ENCODE measurements at places on chromosomes 4 and X. TPM values are rescaled to one million over a fixed set of nuclear protein-coding genes. Genes with fewer than 3 reads are reported as not detected.

The ING2 gene
- total RNA-seq, result 8.4 TPM

The SOD3 gene
- not detected for total RNA-seq

The GPR34 gene
- total RNA-seq, result not detected

The VCX3B gene
- total RNA-seq, result not detected

The FAM241A gene
- 9.1 TPM for total RNA-seq

The TRAM1L1 gene
- total RNA-seq, result 0.88 TPM

The USP17L5 gene
- not detected for total RNA-seq

The RASSF6 gene
- total RNA-seq, result not detected

The KLF8 gene
- 1.0 TPM for total RNA-seq

The PPP1R2C gene
- total RNA-seq, result not detected

The BEND2 gene
- total RNA-seq, result not detected

The AFP gene
- total RNA-seq, result not detected

The ADH1C gene
- total RNA-seq, result not detected

The SPANXN3 gene
- not detected for total RNA-seq

The TMPRSS11D gene
- total RNA-seq, result not detected

GRCh38 chr4:56650262-56651055, 30.6 kb downstream of the HOPX start:
- DNase-seq, result no peak

GRCh38 chr4:118417325-118417724, 64.5 kb upstream of the PRSS12 start:
- no peak for DNase-seq

- DNase-seq, result no peak
Observed at GRCh38 chrX:9605484-9605883, 140.6 kb downstream of the TBL1X start.

DNA sequence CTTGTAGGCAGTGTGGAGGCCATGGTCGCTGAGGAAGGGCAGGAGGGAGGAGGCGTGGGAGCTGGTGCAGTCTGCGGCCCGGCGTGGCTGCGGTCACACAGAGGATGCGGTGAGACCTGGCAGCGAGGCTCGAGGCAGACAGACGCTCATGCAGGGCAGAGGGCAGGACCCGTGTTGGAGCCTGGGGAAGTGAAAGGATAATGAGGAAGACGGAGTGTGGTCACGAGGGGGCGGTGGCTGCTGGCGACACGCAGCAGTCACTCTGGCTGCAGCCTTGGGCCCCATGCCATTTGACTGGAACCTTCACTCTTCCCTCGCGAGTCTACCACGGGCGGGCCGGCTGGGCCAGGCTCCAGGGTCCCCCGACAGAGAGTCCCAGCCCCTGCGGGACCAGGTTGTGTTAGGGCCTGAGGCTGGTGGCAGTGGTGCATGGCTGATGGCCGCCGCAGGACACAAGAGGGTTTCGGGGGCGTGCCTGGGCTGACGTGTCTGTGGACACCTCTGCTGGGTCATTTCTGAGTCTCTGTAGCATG, 68.8 kb upstream of the HGFAC start:
- DNase-seq, result no peak

DNA sequence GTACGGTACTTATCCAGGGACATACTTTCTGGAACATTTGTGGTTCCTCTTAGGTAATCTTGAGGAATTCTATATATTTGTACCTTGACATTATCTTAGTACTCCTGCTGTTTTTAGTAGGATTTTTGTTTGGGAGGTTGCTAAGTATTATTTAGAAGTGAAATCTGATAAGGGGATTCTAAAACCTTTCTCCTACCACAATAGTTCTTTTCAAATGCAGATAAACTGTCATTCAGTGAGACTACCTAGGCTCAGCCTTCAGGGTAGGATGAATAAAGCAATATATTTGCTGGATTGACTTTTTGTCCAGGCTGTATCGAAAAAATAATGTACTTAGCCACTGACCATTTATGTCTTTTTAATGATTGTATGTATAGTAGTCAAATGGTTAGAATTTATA, 25.4 kb downstream of the DIAPH2 start:
- no peak for DNase-seq

DNA sequence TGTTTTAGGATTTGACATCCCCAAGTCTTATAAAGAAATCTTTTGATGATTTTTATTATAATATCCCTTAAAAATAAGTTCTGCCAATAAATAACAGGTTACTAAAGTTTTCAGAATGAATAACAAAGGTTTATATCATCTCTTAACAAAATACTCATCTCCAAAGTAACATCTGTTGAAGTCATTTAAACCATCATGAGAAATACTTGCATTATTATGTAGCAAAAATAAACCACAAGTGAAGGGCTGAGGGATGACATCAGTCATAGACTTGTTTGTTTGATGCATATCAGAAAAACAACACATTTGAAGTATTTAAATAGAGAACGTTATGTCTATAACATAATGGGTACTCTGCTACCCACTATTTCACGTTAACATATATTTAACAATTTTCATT, 114.9 kb downstream of the SPOCK3 start:
- no peak for DNase-seq

DNA sequence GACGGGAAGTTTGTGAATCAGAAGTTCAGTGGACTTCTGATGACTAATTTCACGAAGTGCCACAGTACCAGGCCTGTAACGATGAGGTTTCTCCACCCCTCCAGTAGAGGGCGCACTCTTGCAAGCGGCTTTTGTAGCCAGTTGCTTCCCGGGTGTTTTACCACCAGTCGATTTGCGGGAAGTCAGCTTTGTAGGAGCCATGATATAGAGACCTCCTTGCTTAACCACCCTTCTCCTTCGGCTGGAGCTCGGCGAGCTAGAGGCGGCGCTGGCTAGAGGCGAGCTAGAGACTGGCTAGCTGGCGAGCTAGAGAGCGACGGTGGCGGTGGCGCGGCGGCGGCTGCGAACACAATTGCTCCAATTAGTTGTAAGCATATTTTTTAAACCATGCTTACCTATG, 72.0 kb downstream of the IL1RAPL1 start:
- no peak for DNase-seq

GRCh38 chrX:119429471-119429870, 30.3 kb downstream of the SLC25A43 start:
- no peak for DNase-seq

DNA sequence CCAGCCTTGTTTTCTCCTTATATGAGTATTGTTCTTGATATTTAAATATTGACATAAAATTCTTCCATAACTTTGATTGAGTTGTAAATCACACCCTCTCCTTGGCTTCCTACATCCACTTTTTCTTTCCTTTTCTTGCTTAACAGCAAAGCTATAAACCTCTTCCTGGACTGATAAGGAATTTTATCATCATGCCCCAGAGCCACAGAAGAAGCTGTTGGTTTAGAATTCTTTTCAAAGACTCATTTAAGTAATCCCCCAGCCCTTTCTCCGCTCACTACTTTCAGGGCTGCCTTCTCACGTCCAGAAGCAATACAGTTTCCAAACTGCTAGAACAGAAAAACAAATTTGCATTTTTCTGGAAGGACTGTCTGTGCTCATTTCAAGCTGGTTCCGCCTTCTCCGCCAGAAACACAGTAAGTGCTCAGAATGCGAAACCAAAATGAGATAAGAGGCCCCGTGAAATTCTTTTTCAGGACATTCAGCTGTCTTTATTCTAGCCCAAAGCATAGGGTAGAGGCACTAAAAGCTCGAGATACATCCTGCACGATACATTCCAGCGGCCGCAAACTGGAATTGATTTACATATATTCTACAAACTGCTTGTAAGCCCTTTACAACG, 849 bp downstream of the MID1 start:
- DNase-seq, result peak; percentile 65

- DNase-seq, result no peak
Observed at GRCh38 chrX:153791104-153791852, 2.9 kb downstream of the IDH3G start.

- no peak for DNase-seq
Observed at GRCh38 chr4:52367282-52367830, 291.7 kb downstream of the USP46 start.

- no peak for DNase-seq
Observed at GRCh38 chr4:108917255-108917654, 154.4 kb upstream of the ETNPPL start.

DNA sequence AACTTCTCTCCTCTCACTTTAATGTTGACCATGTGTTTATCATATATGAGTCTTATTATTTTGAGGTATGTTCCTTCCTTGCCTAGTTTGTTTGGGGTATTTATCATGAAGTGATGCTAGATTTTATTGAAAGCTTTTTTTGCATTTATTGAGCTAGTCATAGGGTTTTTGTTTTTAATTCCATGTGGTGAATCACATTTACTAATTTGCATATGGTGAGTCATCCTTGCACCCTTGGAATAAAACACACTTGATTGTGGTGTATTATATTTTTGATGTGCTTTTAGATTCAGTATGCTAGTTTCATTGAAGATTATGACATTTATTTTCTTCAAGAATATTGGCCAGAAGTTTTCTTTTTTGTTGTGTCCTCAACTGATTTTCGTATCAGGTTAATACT, 464.6 kb downstream of the PCDH18 start:
- no peak for DNase-seq

DNA sequence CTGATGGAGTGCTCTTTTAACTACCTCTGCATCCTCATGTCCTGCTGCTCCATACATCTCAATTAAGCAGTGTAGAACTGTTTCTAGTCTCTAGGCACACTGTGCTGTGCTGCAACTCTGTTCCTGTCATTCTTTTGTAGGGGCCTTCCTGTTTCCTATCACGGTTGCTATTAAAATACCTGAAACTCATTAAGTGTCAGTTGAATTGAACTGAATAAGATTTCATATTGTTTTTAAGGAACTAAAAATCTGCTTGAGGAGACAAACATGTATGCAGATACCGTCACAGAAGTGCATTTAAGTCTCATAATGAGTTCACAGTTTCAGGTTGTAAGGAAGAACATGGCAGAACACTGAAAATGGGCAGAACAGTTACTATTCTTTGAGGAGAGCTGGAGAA, 170.1 kb downstream of the LARP7 start:
- DNase-seq, result no peak

DNA sequence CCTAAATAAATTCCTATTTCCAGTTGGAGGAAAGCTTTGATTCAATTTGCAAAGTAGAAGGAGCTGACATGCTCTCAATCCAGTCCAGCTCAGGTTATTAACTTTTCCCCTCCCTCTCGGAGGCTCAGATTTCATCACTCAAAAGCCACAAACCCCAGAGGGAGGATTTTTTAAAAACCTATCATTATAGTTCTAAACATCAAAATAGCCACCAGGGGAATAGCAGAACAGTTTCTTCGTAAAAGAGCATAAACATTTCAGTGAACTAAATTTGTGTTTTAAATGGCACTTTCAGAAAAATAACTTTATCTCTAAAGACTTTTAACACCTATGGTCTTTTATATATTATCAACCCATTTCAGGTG, 8.8 kb downstream of the GPRIN3 start:
- DNase-seq, result no peak

GRCh38 chr4:106602711-106603110, 234.1 kb upstream of the GIMD1 start:
- no peak for DNase-seq

GRCh38 chr4:20421603-20421985, 169.9 kb downstream of the SLIT2 start:
- no peak for DNase-seq

- no peak for DNase-seq
Observed at GRCh38 chr4:109164011-109164410, 138.4 kb downstream of the COL25A1 start.

DNA sequence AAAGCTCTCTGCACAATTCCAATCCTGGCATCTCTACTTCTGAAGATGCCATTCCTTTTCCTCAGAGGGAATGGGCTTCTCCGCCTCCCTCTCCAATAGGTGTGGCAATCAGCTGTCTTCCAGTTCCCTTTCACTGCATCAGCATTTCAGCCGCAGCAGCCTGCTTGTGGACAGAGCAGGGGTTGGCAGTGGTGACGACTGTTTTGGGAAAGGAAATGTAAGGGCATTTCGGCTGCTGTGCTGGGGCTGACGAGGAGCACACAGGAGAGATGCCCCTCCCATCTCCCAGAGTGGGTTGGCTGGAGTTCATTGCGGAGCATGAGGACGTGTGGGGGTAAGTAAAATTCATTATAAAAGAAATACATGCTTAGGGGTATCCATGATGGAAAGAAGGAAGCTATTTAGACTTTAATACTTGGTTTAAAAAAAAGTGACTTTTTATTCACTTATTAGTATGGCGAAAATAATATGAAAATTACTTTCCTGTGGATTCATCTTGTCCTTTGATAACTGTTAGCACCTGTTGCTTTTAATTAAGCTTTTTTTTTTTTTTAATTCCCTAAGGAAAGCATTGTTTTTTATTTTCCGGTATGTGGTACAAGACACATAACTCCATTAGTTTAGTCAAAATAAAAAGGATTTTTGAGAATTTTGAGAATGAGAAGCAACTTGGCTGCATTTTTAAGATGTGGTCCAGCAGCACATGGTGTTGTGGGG, at the start of gene LIMCH1:
TSS of gene LIMCH1 (plus strand) at position 141 of the 717 bp plus-strand sequence. CDS start 67,839 bp downstream, outside the sequence.
- DNase-seq, result no peak

Data from endothelial cell of umbilical vein (primary cell).